Activated T-helper 1 cell treated with Interleukin-2 at 50 U/mL for 16 hours (primary cell): ENCODE measurements at places on chromosomes 12 and 14.
A peak's percentile ranks its signal among the peaks of the same experiment; 100 is the strongest.

DNA sequence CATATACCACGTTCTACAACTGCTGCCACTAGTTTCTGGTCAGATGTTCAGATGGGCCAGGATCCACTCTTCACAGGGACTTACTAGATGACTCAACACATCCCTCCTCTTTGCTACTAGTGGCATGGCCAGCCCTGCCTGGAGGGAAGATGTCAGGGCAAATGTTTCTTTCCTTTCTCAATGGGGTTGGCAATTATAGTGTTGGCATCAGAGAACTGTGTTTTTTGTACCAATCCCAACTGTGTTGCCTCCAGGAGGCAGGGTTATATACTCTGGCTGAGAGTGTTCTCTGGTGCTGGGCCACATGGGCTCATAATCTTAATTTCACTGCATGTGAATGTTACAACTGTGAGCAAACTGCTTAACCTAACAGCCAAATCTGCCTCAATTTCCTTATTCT lies 69.9 kb upstream of the AVPR1A start:
- DNase-seq = no peak

GRCh38 chr12:26791301-26791791 lies 41.6 kb downstream of the ITPR2 start:
- DNase-seq = no peak

DNA sequence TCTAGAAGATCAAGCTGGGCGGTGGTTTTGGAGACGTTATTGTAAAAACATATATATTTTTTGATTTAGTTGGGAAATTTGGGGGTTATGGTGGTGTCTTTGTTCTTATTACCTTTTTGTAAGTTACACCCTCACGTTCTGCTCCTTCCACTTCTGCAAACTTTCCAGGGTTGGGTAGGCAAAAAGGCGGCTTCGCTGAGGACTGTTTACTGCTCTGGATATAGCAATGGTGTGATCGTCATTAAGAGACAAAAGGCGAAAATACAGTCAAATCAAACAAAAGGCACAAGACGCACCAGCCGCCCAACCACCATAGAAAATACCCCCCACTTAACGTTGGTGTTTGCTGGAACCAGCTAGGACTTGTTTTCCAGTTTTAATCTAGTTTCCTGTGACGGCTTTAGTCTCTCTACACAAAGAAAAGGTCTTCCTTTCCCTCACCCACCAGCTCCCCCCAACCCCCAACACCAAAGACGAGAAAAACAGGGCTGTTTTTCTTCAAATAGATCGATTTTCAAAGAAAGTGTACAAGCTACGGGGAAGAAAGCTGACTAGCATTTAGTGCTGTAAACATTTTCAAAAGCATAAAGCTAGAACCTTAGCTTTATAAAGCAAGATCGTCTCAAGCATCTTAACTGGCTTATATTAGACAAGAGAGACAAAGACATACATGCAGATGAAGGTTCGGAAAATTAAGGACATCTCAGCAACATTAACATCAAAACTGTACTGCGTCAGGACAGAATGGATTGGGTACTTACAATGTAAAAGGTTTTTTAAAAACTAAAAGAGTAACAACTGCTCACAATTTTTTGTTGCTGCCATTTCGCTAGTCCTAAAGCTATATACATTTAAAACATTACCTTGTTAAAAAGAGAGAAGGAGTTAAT lies 2.0 kb upstream of the SETD1B start:
- no peak for DNase-seq

GRCh38 chr14:100872259-100873095 lies 31.0 kb downstream of the RTL1 start:
- DNase-seq = no peak

DNA sequence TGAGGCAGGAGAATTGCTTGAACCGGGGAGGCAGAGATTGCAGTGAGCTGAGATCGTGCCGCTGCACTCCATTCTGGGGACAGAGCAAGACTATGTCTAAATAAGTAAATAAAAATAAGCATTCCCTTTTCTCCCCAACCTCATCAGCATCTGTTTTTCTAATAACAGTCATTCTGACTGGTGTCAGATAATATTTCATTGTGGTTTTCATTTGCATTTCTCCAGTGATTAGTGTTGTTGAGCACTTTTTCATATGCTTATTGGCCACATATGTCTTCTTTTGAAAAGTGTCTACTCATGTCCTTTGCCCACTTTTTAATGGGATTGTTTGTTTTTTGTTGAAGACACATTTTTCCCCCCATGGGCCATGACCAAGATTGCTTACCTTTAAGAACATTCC lies 243.2 kb downstream of the ADAMTS20 start:
- DNase-seq = no peak

DNA sequence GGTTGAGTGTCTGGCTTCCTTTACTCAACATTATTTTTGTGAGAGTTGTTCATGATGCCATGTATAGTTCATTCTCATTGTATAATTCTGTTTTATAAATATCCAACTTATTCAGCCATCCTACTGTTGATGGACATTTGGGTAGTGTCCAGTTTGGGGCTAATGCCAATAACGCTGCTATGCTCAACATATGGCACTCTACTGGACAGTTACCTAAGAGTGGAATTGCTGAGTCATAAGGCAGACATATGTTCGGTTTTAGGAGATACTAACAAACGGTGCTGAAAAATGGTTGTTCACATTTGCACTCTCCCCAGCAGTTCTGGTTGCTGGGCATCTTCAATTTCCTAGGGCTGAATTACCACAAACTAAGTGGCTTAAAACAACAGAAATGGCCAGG lies 28.7 kb upstream of the P2RX4 start:
- DNase-seq = no peak

GRCh38 chr14:70013271-70013873 lies 134.2 kb downstream of the SMOC1 start:
- no peak for DNase-seq

DNA sequence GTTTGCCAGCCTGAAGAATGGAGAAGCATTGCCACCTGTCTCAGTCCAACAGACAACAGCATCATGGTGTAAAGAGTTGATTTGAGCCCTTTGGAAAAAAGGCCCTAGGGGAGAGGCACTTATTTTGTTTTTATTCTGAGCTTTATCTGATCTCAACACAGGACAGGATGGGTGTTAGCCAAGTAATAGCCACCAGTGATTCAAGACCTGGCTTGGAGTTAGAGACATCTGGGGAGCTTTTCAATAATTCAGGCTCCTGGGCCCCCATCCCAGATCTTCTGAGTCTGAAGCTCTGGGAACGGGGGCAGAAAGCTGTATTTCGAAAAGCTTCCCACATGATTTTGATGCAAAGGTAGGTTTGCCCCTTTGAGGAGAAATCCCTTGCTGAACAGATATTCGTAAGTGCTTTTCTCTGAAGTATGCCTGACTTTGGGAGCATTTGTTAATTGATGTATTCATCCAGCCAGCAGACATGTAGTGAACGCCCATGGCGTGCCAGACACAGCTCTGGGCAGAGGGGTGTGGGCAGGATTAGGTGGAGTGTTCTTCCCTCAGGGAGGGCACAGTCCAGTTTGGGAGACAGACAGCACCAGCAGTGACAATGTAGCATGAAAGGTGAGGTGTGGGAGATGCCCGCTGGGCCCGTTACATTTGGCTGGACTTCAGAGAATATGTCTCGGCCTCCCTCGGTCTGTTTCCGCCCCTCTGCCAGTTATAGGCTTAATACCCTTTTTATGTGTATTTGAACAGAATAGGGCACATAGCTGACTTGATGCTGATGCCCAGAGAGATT lies 72.5 kb downstream of the TSPAN9 start:
- no peak for DNase-seq

DNA sequence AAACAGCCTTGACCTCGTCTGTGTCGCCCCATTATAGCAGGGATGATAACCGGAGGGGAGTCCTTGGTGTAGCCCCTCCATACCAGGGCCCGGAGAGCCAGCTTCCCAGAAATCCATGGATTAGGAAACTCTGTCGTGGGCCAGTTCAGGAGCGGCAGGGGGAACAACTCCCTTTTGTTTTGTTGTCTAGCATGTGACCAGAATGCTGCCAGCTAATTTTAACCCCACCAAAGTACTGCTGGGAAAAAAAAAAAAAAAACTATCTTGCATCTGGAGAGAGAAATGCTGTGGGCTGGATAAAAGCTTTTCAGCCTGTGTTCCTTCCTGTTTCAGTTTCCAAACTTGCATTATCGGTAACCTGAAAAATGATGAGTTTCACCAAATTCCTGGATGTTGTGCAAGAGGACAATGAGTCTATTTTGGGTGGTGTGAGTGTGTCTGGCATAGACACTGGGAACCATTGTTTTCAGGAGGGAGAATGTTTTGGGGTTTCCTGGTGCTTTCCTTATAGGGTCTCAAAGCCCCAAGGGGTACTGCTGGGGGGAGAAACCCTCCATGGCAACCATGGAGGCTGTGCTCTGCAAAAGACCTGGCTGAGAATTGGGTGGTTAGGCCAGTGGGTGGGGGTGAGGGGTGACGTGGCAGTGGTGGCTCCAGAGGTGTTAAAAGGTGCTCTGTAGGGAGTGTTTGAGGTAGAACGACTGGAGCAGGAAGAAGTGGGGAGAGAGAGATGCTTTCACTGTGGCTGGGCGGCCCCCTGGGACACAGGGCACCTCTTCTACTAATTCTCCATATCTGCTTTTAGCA lies 14.9 kb upstream of the IRF2BPL start:
- no peak for DNase-seq

- DNase-seq = no peak
These were observed 54.0 kb upstream of the CDKN3 start for GRCh38 chr14:54342806-54343205.

GRCh38 chr12:94603434-94604365 lies 46.7 kb downstream of the TMCC3 start:
- DNase-seq = peak; percentile 7

GRCh38 chr14:91867316-91867988 lies at the start of gene TC2N:
TSS of gene TC2N (minus strand) at chr14:91867536. CDS start at chr14:91813769, 53,767 bp downstream.
- peak; percentile 38 for DNase-seq

GRCh38 chr12:44015333-44015941 lies 179.6 kb downstream of the TMEM117 start:
- DNase-seq = no peak

- no peak for DNase-seq
These were observed 20.2 kb downstream of the TMEM229B start for GRCh38 chr14:67468378-67468730.

DNA sequence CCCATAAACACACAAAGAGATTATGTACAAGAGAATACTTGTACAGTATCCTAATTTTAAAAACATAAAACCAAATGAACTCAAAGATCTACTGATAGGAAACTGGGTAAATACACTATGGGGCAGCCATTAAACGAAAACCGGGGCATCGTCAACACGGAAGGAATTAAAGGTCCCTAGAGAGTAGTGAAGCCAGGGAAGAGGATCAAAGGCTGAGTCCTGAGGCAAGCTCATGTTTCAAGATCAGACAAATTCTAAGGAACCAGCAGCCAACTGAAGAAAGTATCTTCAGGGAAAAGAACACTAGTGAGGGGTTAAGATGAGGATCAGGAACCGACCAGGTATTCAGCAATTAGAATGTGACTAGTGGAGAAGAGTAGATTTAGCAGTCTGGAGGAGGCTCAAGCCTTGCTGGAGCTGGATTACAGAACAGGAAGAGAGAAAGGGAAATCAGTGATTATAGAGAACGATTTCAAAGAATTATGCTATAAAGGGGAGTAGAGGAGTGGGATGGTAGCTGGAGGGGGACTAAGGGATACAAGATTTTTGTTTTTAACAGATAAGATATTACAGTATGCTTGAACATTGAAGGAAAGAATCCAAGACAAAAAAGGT lies 23.7 kb downstream of the SEL1L start:
- DNase-seq = no peak
